ENCODE measurements at places on chromosomes 3 and 15.

DNA sequence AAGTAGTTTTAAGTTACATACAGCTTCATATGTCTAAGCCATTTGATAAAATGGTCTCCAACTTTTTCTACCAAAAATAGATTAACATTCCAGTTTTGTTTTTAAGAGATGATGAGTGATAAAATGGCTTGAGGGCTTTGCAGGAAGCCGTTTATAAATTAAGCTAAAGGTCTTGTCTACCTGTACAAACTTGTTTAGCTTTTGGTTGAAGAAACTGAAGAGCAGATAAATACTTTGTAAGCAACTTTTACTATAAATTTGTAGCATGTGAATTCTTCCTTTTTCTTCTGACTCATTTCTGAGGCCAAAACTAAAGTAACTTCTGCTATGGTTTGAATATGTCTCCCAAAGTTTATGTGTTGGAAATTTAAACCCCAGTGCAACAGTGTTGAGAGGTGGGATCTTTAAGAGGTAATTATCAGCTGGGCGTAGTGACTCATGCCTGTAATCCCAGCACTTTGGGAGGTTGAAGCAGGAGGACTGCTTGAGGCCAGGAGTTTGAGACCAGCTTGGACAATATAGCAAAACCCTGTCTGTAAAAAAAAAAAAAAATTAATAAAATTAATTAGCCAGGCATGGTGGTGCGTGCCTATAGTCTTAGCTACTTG, 8.2 kb upstream of the NEDD4 start:
- DNase-seq: no peak

DNA sequence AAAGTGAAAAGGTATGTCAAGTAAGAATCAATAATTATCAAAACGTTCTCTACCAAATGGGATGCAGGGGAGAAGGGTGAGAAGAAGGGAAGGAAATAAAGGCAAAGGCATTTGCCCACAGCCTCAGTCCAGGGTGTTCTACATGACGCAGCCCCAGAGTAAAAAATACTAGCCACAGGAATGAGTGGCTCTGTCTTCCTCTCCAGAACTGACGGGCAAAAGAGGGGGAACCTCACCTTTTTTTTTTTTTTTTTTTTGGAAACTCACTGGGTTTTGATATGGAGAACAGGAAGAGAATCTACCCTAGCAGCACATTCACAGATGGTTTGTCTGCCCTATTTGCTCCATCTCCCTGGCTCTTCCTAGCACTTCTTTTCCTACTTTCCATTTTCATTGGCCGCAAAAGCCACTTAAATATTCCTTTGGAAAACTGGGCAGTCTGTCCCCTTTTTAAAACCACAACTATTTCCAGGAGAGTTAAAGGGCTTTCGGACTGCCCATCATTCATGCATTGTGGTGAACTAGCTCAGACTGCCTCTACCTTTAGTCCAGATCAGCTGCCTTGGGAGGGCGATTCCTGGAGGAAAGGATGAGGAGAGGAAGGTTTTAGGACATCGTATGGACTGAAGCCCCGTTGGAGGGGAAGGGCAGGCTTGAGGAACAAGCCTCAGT, 28.2 kb downstream of the B3GNT5 start:
- no peak for DNase-seq

GRCh38 chr3:11367143-11367693, 95.0 kb downstream of the ATG7 start:
- no peak for DNase-seq

- DNase-seq: no peak
These were observed 4.8 kb downstream of the LCTL start for GRCh38 chr15:66560856-66561525.

- DNase-seq: no peak
These were observed 35.9 kb upstream of the GOLGA6L9 start for GRCh38 chr15:82393671-82394070.

GRCh38 chr3:13045241-13045903, 27.9 kb downstream of the IQSEC1 start:
- no peak for DNase-seq

DNA sequence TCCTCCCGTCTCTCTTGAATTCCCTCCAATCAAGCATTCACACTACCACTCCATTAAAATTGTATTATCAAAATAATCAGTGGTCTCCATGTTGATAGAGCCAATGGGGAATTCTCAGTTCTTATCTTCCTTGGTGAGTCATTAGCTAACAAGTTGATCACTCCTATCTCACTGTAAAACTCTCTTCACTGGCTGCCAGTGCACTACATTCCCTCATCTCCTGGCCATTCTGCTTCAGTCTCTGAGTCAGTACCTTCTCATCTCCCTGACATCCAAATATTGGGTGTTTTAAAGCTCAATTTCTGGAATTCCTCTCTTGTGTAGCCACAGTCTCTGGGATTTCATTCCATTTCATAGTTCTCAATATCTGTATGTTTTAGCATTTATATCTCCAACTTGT, 175.2 kb downstream of the ALDH1A2 start:
- DNase-seq: no peak
